ENCODE measurements at places on chromosomes 16 and 17.

- no peak for DNase-seq
These were observed 424 bp downstream of the MON1B start for GRCh38 chr16:77191259-77191969.

- no peak for DNase-seq
These were observed 44.1 kb downstream of the ZNF423 start for GRCh38 chr16:49811644-49812334.

GRCh38 chr16:13453325-13453724 is 466.6 kb upstream of the ERCC4 start:
- no peak for DNase-seq

DNA sequence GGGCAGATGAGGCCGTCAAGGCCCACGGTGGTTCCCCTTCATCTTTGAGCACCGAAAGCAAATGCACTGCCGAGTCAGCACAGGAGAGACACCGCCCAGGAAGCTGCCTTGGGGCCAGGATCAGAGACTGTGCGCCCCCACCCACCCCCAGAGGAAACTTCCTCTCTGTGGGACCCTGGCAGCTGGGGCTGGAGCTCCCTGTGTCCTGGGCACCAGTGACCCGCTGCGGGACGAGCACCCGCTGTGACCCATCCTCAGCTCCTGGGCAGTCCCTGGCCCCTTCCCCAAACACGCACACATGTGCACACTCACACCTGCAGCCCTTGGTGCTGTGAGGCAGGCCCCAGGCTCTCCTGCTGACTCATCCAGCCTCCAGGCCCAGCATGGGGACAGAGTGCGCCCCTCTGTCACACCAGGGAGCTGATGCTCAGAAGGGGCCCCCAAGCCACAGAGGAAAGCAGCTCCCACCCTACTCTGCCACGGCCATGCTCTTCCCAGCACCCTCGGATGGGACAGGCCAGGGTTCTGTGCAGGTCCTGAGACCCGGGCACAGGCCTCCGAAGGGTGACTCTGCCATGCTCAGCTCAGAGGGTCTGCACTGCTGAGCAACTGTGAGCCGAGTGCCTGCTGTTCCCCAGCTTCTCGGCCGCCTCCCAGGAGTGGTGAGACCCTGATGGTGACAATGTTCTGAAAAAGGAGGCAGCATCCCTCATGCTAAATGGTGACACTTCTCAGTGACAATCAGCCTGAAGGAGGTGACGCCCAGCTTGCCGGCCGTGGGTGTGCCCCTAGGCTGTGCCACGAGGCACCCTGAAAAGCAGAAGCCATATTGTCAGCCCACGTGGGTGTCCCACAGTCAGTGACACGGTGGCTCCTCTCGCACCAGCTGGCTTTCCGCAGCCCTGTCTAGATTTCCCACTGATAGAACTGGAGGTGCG is 3.6 kb downstream of the PIEZO1 start:
- peak; percentile 41 for DNase-seq

- no peak for DNase-seq
These were observed 270.6 kb upstream of the TNRC6C start for GRCh38 chr17:77687921-77688320.

DNA sequence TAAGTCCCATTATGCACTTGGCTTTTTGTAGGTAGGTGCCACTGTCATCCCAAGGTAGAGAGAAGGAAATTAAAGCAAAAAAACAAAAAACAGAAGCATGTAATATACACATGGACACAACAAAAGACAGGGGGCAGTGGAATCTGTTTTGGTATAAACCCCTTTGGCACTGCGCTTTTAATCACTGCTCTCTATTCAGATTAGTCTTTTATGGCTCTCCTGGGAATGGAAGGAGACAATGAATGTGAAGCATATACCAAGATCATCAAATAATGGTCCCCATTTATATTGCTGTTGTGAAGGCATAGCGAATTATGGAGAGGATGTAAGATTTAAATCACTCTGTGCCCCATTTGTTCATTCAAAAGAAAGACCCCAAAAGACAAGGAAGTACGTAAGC is 17.4 kb downstream of the CDH11 start:
- DNase-seq = no peak

DNA sequence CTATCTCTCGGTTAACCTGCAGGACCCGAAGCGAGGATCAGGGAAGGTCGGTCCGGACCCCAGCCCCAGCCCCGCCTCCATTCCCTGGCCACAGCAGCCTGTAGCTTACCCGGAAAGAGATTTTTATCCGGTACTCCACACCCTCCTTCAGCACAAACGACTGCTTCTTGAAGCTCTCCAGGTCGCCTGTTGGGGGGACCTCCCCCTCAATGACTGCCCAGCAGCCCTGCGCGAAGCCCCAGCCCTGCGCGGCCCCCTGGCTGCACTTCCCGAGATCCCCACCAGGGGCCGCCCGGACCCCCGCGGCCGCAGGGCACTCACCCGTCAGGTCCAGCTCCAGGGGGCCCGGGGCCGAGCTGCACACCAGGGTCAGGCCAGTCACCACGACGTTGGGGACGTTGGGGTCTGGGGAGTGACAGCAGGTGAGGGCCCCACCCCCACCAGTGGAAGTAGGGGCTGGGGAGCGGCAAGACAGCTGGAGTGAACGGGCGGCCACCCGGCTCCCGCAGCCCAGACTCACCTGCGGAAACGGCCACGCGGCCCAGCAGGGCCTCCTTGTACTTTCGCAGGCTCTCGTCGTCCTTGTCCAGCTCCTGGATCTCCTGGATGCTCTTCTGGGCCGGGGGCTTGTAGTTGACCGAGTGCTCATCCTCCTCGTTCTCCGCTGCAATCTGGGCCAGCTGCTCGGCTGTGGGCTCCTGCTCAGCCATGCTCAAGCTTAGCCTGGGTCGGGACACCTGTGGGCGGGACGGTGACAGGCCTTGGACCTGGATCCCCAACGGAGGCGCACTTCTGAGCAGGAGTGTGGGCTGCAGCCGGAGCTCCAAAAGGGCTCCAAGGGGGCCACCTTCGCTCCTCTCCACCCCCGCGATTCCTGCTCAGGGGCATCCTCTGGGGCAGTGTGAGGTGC is 1.7 kb downstream of the ARHGDIA start:
- DNase-seq = no peak
